ENCODE measurements at places on chromosomes 4 and X.

- no peak for DNase-seq
Measured at GRCh38 chr4:144202081-144202480, 61.6 kb upstream of the GYPA start.

GRCh38 chrX:103417933-103418332 lies 41.6 kb downstream of the BEX3 start:
- DNase-seq = no peak

DNA sequence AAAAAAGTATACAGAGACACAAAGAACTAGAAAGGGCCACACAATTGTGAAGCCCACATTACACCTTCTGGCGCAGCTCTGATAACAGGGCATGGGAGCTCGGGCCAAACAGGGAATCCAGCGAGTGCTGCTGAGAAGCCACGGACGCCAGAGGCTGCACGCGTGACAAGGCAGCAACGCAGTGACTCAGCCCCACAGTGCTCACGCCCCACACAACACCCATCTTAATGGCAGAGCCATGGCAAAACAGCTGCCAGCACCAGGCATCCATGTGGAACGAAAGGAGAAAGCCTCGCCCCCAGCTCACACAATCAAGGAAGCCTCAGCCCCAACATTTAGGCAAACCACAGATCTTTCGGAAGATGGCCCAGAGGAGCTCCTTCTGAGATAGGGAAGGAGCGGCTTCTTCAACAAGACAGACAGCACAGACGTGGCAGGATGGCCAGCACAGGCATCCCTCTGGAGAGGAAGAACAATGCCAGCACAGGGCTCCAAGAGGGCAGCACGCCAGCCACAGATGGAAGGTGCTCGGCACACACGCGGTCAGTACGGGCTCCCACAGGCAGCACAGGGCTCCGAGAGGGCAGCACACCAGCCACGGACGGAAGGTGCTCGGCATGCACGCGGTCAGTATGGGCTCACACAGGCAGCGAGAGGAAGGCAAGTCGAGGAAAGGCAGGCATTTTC lies 33.1 kb downstream of the GAK start:
- peak; percentile 18 for DNase-seq

GRCh38 chrX:21373637-21374162 lies 518 bp upstream of the CNKSR2 start:
- no peak for DNase-seq

DNA sequence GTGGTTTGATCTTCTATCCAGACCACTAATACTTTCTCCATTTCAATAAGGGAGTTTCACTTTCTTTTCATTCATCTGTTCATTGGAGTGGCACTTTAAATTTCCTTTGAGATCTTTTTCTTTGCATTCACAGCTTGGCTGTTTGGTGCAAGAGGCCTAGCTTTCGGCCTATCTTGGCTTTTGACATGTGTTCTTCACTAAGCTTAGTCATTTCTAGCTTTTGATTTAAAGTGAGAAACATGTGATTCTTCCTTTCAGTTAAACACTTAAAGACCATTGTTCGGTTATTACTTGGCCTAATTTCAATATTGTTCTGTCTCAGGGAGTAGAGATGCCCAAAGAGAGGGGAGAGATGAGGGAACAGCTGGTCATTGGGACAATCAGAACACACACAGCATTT lies 24.3 kb downstream of the CXCL13 start:
- no peak for DNase-seq

DNA sequence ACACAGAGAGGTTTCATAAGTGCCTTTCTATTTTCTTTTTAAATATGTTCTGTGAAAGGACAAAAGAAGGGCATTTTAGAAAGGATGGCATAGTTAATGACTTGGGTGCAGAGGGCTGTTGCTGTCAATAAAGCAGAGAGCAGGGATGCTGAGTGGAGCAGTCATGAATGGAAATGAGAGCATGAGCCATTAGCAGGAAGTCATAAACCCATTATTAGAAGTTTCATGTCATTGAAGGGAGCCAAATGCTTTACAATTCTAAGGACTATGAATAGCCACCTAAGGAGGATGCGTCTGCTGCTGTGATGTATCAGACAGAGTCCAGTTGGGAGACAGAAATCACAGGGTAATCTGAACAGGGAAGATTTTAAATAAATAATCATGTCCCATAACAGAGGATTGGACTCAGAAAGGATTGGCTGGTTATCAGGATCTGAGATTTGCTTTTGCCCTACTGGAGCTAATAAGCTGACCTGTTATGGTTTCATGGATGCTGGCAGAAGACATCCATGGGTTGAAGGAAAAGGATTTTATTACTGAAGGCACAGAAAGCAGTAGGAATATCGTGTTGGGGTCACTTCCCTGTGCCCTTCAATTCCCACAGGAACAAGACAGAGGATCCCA lies 47.5 kb upstream of the WDR19 start:
- DNase-seq = peak; percentile 15

- DNase-seq = peak; percentile 31
Measured at GRCh38 chrX:100368167-100368566, 41.9 kb downstream of the PCDH19 start.

DNA sequence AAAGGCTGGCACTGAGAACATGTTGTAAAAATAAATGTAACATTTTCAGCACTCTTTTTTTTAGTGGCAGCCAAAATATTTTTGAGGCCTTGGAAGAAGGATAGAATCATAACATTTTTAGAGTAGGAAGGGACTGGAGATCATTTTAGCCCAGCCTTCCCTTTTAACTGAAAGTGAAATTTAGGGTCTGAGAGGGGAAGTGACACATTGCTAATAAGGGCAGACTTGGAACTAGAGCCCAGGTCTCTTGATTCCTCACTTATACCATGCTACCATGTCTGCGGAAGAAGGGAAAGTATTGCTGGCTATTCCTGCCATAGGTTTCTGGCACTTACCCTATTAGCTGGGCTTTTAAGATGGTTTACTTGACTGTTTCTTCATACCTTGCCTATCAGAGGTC lies 4.8 kb downstream of the WDR44 start:
- DNase-seq = no peak

DNA sequence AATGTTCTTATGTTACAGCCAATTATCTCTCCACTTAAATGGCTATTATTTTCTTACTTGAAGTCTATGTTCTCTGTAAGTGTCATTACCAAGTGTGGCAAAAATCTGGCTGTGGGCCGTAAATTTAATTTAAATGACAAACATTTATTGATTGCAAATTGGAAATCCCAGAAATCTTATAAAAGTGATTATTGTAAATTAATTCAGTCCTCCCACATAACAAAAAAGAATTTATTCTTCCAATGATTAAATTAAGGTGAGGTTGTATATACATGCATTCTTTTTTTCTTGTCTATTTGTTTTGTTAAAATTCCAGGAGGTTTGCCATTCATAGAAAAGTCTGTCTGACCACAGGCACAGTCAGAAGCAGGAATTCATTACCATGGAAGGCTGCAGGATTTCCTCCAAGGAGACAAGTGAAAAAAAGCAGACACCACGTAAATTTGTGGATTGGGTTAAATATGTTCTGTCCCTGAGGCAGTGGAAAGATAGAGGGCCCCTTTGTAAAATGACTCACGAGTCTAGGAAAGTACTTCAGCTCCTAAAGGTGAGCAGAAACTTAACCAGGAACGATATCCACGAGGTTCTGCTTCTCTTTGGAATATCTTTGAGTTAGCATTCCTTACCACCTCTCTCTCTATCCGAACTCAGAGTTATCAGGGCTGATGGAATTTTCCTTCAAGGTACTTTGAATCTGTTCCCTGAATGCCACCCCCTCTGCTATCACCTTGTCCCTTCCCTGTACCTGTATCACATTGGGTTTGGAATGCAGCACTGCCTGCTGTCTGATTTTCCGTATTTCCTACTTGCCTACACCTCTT lies 10.7 kb downstream of the PPARGC1A start:
- peak; percentile 83 for DNase-seq

GRCh38 chr4:98903561-98903960 lies 25.4 kb downstream of the EIF4E start:
- no peak for DNase-seq

DNA sequence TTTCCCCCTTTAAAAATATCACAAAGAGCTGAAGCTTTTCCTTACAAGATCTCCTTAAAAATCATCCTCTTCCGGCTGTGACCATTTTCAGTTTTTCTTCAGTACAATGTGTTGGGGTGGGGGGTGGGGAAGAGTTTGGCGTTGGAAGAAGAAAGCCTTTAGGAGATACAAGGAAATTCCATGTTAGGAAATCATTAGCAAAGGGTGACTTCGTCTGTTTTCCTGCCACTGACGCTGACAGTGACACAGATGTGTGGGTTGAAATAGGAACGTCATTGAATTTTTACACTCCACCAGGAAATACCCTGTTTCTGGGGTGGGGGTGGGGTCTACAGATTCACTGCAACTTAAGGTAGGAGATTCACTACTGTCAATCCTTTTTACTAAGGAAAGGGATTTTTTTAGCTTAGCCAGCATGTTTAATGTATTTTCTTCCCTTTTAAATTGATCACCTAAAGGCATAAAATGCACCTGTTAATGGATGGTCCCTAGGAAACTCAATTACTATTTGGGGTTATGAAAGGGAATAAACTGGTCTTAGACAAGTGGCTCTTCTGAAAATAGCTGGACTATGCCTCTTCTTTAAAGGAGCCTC lies 3.9 kb downstream of the MAMLD1 start:
- peak; percentile 89 for DNase-seq

DNA sequence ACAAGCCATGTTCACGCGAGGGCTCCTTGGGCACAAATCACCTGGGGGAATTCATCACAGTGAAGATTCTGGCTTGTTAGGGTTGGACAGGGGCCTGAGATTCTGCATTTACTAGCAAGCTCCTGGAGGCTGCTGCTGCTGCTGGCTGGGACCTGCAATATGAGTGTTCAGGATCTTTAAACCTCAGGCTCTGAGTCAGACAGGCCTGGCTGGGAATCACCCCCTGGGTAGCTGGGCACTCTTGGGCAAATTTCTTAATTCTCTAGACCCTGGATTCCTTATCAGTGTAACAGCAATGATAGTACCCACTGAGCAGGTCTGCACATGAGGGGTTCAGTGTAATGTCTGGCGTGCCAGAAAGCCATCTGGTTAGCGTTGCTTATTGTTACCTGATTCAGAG lies 101.5 kb downstream of the DHX15 start:
- DNase-seq = peak; percentile 13

DNA sequence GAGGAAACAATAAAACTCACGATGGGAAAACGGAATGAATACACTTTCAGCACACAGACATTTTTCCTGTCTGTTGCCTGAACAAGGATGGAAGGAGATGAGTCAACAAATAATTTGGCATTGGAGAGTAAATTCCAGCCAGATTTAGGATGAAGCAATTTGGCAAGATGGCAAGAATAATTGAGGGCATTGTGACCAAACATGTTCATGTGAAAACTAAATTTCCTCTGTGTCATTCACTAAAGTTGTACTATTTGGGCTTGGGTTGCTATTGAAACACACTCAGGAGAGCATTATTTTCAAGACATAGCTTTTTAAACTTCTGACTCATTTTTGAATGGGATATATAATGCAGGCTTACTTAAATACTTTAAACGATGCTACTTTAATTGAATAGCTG lies 1614.4 kb downstream of the PCDH19 start:
- DNase-seq = no peak

DNA sequence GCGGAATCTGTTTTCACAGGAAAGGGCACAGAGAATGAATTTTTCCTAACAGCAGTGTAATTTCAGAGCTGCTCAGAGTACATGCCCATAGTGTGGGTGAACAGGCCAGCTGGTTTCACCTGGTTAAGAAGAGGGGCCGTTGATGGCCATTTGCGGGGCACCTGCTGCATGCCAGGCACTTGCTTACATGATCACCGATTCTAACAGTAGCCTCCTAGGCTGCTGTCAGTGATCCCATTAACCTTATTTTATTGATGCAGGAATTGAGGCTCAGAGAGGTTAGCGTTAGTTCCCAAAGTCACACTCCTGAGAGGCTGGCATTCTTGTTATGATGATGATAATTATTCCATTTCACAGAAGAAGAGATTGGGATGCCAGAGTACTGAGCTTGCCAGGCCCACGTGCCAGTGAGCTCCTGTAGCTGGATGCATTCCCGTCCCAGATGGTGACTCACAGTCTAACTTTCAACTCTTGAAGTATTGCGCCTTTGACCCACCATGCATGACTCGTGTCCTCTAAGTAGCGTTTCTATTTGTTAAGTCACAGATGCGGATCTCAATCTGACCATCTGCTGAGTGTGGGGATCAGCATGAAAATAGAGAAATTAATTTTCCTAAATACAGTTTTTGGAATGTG lies 76.5 kb downstream of the PSAPL1 start:
- peak; percentile 93 for DNase-seq

- peak; percentile 24 for DNase-seq
Measured at GRCh38 chr4:150139297-150139865, 61.1 kb downstream of the DCLK2 start.

DNA sequence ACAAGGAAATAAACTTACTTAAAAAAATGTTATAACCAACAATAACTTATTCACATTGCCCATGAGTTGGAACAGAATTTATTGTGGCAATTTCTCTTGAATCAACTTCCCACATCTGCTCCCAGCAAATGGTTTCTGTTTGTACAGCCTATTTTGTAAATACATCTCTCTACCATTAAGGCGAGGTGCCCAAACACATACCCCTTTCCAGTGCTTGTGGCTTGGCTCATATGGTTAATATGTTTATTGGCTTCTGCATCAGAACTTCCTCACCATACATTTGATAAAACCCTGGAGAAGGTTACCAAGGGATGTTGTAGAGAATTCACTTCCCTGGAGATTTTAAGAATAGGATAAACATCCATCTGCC lies 207.1 kb downstream of the SOWAHB start:
- peak; percentile 17 for DNase-seq
